Suppressor macrophage (primary cell): ENCODE measurements at places on chromosomes 4 and X.

GRCh38 chrX:134443020-134443419, 16.9 kb upstream of the HPRT1 start:
- DNase-seq, result no peak

DNA sequence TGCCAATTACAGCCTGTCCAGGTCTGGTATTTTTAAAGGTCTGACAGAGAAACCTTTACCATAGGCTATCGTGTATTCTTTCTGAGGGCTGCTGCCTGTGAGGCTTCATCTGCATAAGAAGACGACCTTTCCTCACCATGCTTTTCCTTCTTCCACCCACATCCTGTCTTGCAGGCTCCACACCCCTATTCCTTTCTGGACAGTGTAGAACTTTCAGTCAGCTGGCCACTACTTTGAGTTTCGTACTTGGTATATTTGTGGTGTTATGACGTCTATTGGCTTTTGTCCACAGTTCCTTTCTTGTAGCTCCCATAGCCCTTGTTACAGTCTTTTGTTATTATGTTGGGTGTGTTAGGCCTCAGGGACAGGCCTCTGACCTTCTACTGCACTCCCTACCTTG, 311.4 kb downstream of the RAPGEF2 start:
- DNase-seq, result no peak

- no peak for DNase-seq
These were observed 91.1 kb downstream of the FRYL start for GRCh38 chr4:48688953-48689352.

DNA sequence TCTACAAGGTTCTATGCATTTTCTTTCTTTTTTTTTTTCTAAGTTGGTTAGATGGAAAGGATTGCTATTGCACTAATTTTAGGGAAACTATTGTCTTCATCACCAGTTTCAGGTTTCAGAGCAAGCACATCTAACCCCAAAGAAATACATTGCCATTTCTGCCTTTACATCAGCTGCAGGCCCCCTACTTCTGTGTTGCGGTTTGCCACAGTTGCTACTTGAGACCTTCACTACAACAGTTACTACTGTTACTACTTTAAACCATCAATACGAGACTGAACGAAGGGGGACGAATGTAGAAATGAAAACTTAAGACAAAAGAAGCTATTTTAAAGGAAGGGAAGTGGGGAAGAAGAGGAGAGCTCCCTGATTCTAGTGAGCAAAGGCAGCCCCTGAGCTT, 256.7 kb upstream of the LCORL start:
- DNase-seq, result no peak
